ENCODE measurements at places on chromosomes 6 and 20.

GRCh38 chr20:48828734-48829460 is 1.1 kb upstream of the PREX1 start:
- no peaks in the 10 kb centered on the region for H3K36me3 ChIP-seq
- no peak for DNase-seq
- H3K27ac ChIP-seq = no peak overlapping the region

DNA sequence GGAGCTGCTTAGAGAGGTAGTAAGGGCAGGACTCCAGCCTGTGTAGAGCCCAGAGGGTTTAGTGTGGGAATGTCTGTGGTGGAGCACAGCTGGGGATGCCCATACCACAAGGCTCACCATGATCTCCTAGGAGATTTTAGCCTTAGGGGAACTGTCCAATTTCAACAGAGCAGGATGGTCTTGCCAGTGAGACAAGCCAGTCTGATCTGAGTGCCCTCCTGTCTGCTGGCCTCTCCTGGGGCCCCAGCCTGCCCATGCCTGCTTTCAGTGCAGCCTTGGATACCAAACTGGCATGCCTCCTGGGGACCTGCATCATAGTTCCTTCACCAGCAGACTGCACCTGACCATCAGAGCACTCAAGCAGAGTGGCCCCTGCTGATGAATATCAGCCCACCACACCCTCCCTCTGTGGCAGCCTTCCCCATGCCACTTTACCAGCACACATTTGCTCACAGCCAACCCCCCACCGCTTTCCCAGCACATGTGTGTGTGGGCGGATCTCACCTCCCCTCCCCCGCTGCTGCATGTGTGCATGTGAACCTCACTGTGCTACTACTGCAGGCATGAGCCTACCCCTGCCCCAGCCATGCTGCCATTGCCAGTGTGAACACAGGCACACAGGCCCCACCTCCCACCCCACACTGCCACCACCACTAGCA is 7.9 kb upstream of the TREM1 start:
- H3K4me1 ChIP-seq = no peaks in the 10 kb centered on the region
- no peak overlapping the region for H3K27ac ChIP-seq
- H3K4me3 ChIP-seq = no peak overlapping the region
- no peaks in the 10 kb centered on the region for H3K27me3 ChIP-seq

GRCh38 chr6:105936972-105937371 is 149.2 kb upstream of the PRDM1 start:
- H3K4me1 ChIP-seq = no peaks in the 10 kb centered on the region
- H3K27ac ChIP-seq = no peak overlapping the region
- no peak for DNase-seq

DNA sequence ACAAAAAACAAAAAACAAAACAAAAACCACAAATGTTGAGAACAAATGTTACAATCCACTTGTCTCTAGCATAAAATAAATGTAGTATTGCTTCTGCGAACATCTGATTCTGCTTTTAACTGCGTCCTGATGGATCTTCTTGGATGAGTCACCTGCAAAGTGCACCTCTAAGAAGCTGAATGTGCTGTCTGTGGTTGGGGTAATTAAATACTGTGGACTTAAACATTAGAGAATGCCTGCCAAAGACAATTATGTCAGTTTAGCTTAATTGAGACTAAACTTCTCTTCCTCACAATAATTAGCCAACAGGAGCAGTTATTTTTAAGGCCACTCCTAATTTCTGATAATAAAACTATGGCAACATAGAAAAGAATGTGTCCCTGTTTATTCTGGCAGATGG is 253.4 kb downstream of the PHACTR1 start:
- no peaks in the 10 kb centered on the region for H3K36me3 ChIP-seq
- no peaks in the 10 kb centered on the region for H3K4me1 ChIP-seq
- DNase-seq = no peak
- no peak overlapping the region for H3K4me3 ChIP-seq

DNA sequence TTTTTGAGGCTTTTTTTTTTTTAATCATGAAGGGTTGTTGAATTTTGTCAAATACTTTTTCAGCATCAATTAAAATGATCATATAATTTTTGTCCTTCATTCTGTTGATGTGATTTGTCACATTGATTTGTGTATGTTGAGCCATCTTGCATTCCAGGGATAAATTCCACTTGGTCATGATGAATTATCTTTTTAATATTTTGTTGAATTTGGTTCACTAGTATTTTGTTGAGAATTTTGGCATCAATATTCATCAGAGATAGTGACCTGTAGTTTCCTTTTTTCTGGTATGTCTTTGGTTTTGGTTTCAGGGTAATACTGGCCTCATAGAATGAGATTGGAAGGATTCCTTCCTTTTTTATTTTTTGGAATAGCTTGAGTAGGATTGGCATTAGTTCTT is 221.9 kb upstream of the ZNF217 start:
- H3K27ac ChIP-seq = no peak overlapping the region
- H3K4me1 ChIP-seq = no peaks in the 10 kb centered on the region
- H3K36me3 ChIP-seq = no peaks in the 10 kb centered on the region
- H3K27me3 ChIP-seq = no peaks in the 10 kb centered on the region
- H3K4me3 ChIP-seq = no peak overlapping the region

DNA sequence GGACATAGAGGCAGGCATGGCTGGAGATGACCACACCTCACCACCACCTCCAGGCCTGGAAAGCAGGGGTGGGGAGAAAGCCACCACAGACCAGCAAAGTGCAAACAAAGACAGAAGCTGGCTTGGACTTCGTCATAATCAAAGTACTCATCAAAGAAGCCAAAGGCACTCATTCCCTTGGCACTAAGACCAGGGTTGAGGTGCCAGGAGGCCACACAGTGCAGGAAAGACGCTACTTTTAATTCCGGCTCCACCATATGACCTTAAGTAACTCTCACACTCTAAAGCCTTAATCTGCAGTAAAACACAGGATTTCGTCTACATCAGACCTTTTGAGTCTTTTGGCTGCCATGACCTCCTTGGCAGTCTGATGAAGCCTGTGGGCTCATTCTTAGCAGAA is 123.1 kb downstream of the HIVEP2 start:
- H3K4me3 ChIP-seq = no peak overlapping the region
- no peaks in the 10 kb centered on the region for H3K36me3 ChIP-seq
- DNase-seq = no peak
- no peak overlapping the region for H3K27ac ChIP-seq

DNA sequence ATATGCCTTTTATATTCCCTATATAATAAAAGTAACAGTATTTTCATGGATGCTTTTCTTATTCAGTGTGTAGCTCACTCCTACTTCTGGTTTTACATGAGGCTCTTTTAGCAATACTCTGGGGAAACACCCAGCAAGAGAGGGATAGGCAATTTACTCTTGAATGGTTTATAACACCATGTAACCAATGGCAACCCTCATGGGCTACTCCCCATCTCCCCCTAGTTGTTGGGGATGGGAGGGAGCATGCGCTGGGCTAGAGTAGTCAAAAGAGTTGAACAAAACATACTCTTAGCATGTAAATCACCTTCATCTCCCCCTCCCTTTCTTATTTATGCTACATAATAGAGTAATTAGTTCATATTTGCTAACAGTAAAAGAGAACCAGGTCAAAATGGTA is 140.1 kb upstream of the LRFN2 start:
- no peak overlapping the region for H3K4me3 ChIP-seq
- no peaks in the 10 kb centered on the region for H3K36me3 ChIP-seq
- H3K27ac ChIP-seq = no peak overlapping the region
- peak; percentile 15 for DNase-seq
- no peaks in the 10 kb centered on the region for H3K4me1 ChIP-seq

- H3K36me3 ChIP-seq = no peaks in the 10 kb centered on the region
- H3K27ac ChIP-seq = no peak overlapping the region
- no peaks in the 10 kb centered on the region for H3K4me1 ChIP-seq
- H3K4me3 ChIP-seq = no peak overlapping the region
- DNase-seq = peak; percentile 55
Measured at GRCh38 chr6:12208190-12208589, 82.0 kb upstream of the EDN1 start.

DNA sequence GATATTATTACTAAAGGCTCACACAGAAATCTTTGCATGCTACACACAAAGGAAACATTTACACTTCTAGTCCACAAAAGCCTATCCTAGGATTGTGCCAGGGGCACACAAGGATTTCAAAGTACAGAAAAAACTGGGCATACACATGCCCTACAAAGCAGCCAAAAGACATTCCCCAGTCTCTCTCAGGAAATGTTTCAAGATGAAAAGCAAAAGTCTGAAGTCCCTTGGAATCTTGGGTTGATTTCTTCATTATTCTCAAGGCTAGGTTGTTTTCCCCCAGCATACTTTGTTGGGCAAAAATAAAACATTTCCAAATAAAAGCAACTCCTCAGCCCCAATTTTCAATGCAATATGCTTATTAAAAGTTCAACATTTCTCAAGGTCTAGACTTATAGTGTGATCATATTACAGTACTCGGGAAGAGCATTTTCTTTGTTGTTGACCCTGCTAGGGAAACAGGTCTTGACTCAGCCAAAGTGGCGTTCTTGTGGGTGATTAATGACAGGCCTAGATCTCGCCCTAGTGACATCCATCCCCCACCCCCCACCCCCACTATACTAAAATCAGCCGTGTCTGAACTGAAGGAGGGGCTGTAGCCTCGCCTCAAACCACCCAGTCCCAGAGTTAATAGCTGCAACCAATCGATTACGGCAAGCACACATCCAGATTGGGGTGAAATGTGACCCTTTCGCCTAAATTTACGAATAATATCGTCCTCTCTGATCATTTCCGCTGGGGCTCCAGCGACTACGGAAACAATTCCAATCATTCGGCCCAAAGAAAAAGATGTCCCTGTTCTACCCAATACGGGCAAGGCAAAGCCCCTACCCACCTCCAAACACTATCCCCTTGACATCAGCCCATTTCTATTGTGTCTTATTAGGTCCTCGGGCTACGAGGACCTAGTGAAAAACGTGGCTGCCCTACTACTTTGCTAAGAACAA is 1.4 kb downstream of the AKIRIN2 start:
- no peak for DNase-seq
- no peaks in the 10 kb centered on the region for H3K27me3 ChIP-seq
- H3K36me3 ChIP-seq = no peaks in the 10 kb centered on the region
- H3K4me1 ChIP-seq = no peaks in the 10 kb centered on the region
- H3K27ac ChIP-seq = peak overlapping the region; percentile 97
- H3K4me3 ChIP-seq = peak overlapping the region; percentile 83

- no peak overlapping the region for H3K27ac ChIP-seq
- H3K27me3 ChIP-seq = no peaks in the 10 kb centered on the region
- H3K4me1 ChIP-seq = peaks cover 3% of the 10 kb centered on the region
- H3K4me3 ChIP-seq = no peak overlapping the region
- no peaks in the 10 kb centered on the region for H3K36me3 ChIP-seq
Measured at GRCh38 chr6:84639396-84639795, 125.0 kb downstream of the TBX18 start.

DNA sequence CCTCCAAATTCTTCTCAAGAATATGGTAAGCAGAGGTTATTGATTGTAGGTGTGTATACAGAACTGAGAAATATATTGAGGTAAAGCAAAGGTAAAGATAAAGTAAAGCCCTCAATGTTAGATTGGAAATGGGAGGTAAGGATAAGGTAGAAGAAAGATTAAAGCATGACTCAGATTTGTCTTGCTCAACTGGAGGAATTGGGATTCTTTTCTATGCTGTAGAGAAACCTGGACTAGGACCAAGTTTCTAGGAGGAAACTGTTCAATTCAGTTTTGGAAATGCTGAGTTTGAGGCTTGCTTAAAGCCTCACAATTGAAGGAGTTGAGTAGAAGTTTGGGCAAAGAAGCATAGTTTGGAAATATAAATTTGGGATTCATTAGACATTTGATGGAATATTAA is 634.0 kb upstream of the PTCHD4 start:
- no peak overlapping the region for H3K27ac ChIP-seq
- no peaks in the 10 kb centered on the region for H3K4me1 ChIP-seq
- no peak overlapping the region for H3K4me3 ChIP-seq
- H3K27me3 ChIP-seq = no peaks in the 10 kb centered on the region
- no peak for DNase-seq
- H3K36me3 ChIP-seq = no peaks in the 10 kb centered on the region

All from aorta (tissue), 5 donors.